ENCODE measurements at places on chromosomes 1 and 21. TPM values are rescaled to one million over a fixed set of nuclear protein-coding genes. Genes with fewer than 3 reads are reported as not detected.

DNA sequence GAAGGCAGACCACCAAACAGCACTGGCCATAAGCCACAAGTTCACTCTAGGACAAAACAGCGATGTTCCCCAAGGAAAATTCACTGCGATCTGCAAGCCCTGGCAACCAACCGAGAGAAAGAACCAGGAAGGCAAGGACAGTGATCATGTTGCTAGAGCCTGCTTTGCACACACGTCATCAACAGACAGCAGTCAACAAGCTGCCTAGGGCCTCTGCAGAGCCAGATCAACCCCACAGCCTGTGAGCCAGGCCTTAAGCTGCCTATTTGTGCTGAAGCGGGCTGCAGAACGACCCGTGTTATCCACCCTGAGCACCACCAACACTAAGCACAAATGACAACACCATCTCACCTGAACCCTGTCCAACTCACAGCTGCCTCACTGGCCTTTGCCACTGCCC lies 6.2 kb upstream of the YRDC start:
- no peak for DNase-seq

Gene ACADM
- polyA plus RNA-seq, result 70.4 TPM

Gene CRYAA
- polyA plus RNA-seq, result not detected

Gene TDRD5
- not detected for polyA plus RNA-seq
